ENCODE measurements at places on chromosomes 1 and 21.

GRCh38 chr1:7916501-7916830, 24.2 kb downstream of the TNFRSF9 start:
- DNase-seq: no peak

GRCh38 chr1:198638894-198639635, at the start of gene PTPRC:
Gene PTPRC, plus strand, starts transcription at chr1:198639040. Its CDS starts 229 bp downstream, at chr1:198639269.
- no peak for DNase-seq

DNA sequence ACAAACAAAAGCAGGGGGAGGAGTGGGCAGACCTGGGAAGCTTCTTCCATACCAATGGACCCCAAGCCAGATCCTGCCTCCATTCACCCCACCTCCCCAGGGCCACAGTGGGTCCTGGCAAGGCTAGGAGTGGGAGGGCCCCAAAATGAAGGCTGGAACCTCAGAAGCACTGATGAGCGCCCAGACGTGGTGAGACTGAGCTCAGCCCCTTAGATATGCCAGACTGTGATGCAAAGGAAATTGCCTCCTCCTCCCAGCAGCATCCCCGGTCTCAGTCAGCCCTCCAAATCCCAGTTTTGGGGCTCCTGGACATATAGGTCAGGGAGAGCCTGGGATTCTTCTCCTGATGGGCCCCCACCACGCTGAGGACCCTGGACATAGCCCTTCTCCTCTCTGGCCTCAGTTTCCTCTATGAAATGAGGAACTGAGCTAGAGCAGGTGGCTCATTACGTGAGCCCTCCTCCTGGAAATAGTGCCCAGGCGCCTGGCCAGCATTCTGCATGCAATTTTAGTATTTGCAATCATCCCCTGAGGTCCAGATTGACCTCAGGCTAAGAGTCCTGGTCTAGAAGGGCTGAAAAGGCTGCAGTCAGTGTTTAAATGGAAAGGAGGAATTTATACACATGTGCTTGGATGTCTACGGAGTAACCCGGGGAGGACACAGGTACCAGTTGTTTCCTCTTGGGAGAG, 33.5 kb downstream of the RHBG start:
- DNase-seq: no peak

GRCh38 chr1:212689758-212690529, 9.7 kb downstream of the BATF3 start:
- DNase-seq: no peak

GRCh38 chr1:187032316-187032981, 203.7 kb downstream of the PLA2G4A start:
- DNase-seq: no peak

DNA sequence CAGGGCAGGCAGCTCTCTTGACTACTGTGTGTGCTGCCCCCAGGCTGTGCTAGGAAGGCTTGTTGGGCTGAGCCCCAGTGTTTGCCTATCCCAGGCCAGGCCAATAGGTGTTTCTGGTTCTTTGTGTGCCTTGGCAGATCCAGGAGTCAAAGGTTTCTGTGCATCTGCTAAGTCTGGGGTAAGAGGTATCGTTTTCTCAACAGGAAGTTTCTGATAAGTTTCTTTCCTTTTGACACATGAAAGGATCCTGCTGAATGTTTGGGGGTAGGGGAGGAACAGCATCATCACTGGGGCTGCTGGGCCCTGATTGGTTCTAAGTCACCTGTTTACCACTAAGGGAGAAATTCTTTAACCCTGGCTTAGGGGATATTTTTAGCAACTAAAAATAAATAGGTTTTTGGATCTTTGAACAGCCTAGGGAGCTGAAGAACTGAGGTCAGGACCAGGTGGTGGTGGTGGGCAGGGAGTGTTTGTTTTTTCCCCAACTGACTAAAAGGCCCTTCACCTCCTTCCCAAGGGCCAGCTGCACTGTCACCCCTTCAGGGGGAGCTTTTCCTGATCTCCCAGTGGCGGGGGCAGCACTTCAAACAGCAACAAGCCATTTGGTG, 85.1 kb downstream of the KCNN3 start:
- peak; percentile 25 for DNase-seq

GRCh38 chr21:39533545-39534380, 79.0 kb upstream of the B3GALT5 start:
- DNase-seq: no peak

DNA sequence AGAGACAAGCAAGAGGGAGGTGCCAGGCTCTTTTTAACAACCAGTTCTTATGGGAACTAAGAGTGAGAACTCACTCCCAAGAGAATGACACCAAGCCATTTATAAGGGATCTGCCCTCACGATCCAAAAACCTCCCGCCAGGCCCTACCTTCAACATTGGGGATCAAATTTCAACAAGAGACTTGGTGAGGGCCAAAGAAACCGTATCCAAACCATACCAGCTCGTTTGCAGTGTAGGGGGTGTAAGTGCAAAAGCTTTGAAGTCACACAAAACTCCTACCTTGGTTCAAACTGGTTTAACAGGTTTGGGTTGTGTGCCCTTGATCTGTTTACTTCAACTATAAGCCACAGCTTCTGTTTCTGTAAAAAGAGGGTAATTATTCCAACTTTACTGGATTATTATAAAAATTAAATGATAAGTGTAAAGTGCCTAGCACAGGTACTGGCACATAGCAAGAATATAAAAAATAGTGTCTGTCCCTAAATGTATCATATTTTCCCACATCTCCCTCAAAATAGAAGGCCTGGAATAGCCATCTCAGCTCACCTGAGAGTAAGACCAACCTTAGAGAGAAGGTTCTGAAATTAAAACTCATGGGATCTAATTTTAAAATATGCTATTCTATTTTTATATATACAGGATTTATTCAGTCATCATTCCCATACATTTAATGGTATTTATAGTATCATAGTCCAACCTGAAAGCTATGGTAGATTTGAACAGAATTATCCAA, 7.0 kb upstream of the USP25 start:
- DNase-seq: no peak

- no peak for DNase-seq
Measured at GRCh38 chr1:203305809-203306088, 430 bp downstream of the BTG2 start.

DNA sequence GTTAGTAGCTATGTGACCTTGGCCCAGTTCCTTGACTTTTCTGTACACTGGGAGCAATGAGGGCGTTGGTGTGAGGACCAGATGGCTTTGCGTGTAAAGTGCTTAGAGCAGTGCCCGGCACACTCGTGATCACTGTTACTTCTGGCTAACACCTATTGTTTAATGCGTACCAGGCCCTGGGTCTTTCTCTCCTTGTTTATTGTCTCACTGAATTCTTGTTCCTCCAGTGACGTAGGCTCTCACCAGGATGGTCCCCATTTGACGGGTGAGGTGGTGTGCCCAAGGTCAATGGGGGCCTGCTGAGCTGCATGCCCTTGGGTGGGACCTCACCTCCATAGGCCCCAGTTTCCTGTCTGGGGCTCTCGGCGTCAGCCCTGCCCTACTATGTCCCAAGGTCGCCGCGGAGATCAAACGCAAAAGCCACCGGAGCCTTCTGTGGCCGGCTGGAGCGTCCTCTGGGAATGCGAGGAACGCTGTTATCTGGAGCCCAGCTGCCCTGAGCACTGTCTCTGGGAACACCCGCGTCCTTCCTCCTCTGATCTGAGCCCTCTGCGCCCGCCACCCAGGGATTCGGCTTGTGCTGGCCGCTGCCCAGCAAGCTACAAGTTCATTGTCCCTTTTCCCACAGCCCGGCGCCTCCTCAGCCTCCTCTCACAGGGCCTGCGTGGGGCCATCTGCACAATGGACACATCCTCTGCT, 28.9 kb downstream of the ALPL start:
- DNase-seq: no peak

DNA sequence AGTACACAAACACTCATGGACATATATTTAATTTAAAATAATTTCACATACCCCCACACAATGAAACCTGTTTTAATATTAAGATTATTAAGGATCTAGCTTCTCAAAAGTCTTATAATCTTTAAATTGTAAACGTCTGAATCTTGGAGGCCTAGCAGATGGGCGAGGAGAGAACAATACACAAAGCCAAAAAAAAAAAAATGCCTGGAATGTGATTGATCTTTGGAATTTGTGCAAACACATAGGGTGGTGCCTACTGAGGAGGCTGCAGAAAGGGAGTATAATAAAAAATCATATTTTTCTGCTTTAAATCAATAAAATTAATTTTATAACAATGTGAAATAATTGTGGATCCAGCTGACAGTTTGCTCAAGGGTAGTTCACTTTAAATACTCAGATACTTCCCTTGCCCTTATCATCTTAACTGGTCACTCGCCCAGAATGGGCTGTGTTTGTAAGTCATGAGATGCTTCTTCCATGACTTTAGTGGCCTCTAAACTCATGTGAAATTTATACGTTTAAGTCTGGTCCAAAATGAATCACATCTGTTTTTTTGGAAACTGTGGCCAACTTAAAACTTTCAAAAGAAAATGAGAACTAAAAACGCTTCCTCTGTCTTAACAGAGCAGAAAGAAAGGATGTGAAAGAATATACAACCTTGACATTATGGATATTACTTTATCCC, 802.8 kb upstream of the CXADR start:
- no peak for DNase-seq

- no peak for DNase-seq
Measured at GRCh38 chr1:228376262-228376628, 30.4 kb downstream of the TRIM11 start.

DNA sequence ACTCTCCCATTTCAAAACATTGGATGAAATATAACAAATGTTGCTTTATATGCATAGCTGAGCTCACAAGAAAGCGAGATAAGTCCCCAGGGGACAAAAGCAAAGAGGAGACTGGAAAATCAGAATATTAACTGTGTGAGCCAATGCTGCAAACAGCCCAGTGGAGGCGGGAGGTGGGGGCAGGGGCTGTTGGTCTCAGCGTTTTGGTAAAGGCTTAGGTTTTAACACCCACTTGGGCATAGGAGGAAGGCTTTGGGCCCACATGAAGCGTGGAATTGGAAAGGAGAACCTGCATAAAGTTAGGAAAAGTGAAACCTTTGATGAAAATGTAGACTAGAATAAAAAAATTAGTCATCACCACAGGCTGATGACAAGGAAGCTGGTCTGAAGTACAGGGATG, 30.2 kb upstream of the SMIM12 start:
- DNase-seq: no peak

DNA sequence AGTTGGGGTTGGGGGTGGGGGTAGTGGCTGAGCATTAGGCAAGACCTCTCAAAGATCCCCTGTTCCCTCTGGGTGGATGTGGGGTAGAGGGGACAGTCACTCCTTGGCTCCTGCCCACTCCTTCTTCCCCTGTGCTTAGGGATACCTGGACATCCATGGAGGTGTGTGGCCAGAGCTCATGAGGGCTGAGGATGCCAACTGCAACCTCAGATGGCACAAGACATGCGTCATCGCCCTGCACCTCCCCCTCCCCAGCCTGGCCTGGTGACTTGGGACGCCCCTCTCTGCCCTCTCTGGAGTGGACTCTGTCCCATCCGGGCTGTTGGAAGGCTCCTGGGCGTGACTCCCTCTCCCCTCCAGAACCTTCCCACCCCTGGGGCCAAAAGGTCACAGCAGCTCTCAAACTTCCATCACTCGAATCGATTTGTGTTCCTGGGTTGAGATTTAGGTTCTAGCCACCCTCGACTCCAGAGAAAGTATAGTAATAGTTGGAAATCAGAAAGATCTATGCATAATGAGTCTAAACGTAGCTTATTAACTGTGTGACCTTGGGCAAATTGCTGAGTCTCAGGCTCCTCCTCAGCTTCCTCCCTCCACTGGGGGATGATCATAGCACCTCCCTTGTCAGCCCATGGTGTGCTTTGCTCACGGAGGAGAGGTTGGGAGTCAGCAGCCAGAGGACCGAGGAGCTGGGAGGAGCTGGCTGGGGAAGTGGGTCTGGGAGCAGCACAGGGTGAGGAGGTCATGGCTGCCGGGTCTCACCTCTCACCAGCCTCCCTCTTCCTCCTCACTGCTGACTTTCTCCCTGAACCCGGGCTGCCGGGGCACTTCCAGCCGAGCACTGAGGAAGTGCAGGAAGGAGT, 2.2 kb upstream of the PTPN7 start:
- no peak for DNase-seq

DNA sequence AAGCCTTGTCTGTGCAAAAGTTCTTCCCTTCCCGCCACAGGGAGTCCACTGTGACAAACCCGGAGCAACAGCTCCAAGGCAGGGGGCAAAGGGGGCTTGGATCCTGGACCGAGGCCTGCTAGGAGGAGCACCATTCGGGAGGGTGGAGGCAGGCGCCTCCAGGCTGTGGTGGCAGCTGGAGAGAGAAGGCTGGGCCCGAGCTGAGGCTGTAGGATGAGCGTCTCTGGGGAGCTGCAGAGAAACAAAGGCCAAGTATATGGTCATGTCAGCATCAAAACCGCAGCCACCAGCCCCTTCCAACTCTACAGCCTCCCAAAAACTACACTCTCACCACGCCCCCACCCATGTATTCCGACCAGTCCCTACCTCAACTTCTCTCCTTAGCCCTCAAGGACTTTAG, 579 bp downstream of the SH3BP5L start:
- DNase-seq: no peak

DNA sequence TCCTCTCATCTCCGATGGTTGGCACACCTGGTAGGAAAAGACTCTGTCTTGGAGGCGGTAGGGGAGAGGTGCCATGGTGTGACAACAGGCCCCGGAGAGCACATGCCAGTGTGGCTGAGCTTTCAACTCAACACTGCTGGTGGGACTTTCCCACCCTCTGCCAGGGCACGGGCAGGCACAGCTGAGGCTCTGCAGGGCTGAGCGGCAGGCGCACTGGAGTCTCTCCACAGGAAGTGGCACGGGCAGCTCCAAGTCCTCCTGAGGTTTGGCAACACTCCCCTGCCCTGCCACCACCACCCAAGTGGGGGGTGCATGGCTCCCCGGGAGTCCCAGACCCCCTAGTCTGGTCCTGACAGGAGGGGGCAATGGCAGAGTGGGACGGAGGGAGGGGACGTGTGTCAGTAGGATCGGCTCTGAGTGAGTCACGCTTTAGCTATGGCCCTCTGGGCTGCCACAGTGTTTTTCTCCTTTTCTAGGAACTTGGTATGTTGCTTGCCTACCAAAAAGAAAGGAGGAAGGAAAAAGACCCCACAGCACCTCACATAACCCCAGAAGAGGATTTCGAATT, 27.3 kb upstream of the EVA1B start:
- no peak for DNase-seq

Measured in stimulated activated CD8-positive, alpha-beta memory T cell treated with anti-CD3 and anti-CD28 coated beads, Interleukin-7, amount 100 ng/mL, for 4 hours (primary cell).